HuH-7 (cell line): ENCODE measurements at places on chromosomes 11 and 22.

GRCh38 chr22:43540529-43540923 is 128.7 kb downstream of the MPPED1 start:
- no peak for DNase-seq

- no peak for DNase-seq
These were observed 2.6 kb downstream of the LAMTOR1 start for GRCh38 chr11:72100462-72100861.

- DNase-seq: no peak
These were observed 5.1 kb downstream of the DGCR2 start for GRCh38 chr22:19117111-19117512.

DNA sequence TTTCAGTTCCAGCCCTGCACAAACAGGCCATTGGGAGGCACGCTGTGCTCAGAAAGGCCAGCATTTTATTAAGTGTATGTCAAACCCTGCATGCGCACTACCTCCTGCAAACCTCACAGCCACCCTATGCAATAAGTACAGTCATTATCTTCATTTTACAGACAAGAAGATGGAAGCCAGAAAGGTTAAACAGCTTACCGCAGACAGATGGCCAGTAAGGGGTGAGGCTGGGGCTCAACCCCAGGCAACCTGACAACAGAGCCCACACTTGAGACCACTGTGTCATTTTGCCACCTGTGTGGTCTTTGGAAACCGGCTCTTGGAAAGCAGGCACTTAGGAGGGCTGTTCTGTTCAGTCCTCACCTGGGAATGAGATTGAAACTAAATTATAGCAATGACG is 142.3 kb downstream of the NXPE2 start:
- no peak for DNase-seq

DNA sequence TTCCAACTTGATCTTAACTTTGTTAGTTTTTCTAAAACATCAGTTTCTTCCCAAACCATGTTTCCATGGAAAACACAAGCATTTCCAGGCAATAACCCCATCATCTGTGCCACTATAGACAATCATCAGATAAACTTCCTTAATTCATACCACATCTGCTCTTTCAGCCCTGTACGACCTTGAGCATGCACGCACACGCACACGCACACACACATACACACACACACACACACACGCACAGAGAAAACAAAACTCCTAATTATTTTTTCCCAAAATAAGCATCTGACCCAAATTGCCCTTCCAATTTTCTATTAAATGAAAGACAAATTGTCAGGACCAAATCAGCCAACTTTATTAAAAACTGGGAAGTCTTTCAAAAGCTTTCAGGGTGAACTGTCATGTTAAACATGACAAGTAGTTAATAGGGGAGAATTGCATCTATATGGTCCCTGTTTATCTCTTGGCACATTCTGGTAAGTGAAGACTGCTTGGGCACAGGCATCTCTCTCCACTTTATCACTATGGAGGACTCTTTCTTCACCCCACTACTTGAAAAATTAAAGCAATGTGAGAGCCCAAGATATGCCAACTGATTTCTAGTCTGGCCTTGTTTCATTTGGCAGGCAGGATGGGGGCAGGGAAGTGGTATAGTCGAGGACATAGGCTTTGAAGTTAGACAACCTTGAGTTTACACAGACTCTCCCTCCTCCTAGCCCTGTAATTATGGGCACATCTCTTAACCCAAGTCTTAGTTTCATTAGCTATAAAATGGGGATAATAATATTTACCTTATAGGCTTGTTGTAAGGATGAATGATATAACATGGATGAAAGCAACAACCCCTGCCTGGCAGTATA is 15.1 kb downstream of the ADM start:
- no peak for DNase-seq

DNA sequence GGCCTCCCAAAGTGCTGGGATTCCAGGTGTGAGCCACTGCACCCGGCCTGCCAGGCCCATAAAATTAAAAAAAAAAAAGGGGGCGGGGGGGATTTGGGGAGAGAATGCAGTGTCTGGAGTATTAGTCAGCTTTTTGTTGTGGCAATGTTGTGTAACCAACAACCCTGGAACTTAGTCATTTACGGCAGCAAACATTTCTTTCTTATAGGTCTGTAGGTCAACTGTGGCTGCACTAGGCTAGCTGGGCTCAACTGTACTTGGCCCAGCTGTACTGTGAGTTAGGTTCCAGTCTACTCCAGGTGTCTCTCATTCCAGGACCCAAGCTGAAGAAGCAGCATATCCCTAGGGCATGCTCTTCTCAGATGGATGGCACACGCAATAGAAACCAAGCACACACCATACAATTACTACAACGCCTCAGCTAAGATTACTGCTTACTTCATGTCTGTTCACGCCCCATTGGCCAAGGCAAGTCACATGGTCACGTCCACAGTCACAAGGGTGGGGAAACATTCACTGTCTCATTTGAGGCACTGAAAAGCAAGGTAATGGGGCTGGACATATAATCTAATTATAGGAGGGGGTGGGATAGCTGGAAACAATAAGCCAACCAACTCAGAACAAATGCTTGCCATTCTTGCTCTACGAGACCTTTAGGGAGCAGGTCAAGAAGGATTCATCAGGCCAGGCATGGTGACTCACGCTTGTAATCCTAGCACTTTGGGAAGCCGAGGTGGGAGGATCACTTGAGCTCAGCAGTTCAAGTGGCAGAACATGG is 10.4 kb upstream of the SPINDOC start:
- no peak for DNase-seq

- DNase-seq: no peak
These were observed 8.5 kb upstream of the DENND5A start for GRCh38 chr11:9273376-9274336.

- DNase-seq: no peak
These were observed 15.2 kb upstream of the NUP160 start for GRCh38 chr11:47863189-47863897.

GRCh38 chr22:27603800-27604144 is 197.8 kb downstream of the MN1 start:
- no peak for DNase-seq

DNA sequence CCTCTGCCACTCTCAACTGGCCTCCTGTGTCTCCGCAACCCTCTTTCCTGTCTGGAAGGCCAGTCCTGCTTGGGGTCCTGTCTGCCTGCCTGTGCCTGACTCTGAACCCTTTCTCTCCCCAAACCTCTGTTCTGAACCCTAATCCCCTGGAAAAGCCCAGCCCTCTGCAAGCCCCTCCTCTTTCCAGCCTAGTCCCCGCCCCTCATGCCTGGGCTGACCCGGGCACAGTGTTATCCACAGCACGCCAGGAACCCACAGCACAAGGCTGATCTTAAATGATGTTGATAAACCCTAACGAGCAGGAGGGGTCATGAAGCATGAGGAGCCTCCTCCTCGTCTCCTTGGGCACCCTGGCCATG is at the start of gene IFITM10:
Gene IFITM10, minus strand, starts transcription at position 115 of the 359 bp plus-strand sequence. CDS start 153 bp downstream, outside the sequence.
- DNase-seq: no peak

DNA sequence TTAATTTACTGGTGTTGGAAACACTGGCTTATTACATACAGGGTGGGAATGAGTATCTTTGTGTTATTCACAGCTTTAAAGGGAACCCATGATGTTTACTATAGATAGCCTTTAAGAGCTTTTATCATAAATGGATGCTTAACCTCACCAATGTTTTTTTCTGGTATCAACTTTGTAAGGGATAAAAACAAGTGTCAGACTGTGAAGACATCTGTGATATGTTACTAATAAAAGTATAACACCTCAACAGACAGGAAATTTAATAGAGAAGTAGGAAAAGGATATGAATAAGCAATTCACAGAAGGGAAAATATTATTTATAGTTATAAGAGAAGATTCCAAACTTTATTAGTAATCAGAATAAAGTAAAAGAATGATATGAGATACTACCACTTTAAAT is 46.3 kb downstream of the ACAT1 start:
- DNase-seq: no peak

- DNase-seq: no peak
These were observed 1.3 kb upstream of the PHETA2 start for GRCh38 chr22:42072606-42073330.

GRCh38 chr11:116692318-116693101 is 80.3 kb downstream of the BUD13 start:
- DNase-seq: no peak

- DNase-seq: no peak
These were observed 429 bp downstream of the SLC39A13 start for GRCh38 chr11:47408598-47409439.

GRCh38 chr11:44731685-44732430 is 5.1 kb downstream of the TSPAN18 start:
- no peak for DNase-seq

DNA sequence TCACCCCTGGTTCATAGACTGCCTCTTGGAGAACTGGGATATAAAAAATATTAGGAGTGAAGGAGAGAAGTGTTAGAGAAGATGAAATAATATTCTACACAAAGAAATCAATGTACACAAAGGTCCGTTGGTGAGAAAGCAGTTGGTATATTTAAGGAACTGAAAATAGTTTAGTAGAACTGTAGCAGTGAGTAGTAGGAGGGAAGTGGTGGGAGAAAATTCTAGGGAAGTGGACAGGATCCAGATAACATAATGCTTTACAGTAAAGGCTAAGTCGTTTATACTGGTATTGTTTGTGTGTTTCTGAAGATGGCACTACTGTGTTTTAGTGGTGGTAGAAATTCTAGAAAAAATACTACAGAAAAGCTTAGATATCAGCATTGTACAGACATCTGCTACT is 120.8 kb upstream of the CHORDC1 start:
- DNase-seq: no peak

DNA sequence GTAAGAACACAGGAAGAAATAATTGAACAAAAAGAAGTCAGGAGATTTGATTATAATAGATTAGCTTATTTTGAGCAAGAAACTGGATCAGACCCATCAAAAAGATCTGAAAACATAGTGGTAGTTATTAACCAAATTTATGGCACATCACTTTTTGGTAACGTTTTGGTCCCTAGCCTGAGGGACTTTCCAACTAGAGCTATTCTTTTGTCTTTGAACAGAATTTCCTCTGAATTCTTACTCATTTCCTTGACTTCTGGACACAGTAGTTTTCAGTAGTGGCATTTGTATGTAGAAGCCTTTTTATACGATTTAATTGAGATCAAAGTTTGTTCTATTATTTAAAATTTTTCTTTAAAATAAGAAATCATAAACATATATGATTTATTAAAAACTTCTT is 96.5 kb upstream of the PDGFD start:
- no peak for DNase-seq

GRCh38 chr22:43616645-43617044 is 195.5 kb downstream of the EFCAB6 start:
- no peak for DNase-seq

DNA sequence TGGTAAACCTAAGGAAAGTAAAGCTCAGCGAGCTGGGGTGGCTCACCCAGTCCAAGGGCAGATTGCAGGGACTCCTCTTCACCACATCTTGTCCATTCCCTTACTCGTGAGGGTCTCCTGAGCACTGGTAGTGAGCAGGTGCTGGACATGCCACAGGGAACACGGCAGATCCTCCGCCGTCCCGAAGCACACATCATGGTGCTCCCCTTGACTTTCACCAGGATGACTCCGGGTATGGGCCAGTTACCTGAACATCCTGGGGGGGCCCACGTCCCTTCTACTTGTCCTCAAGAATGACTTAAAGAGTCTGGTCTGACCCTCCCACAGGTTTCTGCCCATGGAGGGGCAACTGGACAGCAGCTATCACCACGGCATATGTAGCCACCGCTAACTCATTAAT is 8.0 kb upstream of the SF1 start:
- DNase-seq: no peak

DNA sequence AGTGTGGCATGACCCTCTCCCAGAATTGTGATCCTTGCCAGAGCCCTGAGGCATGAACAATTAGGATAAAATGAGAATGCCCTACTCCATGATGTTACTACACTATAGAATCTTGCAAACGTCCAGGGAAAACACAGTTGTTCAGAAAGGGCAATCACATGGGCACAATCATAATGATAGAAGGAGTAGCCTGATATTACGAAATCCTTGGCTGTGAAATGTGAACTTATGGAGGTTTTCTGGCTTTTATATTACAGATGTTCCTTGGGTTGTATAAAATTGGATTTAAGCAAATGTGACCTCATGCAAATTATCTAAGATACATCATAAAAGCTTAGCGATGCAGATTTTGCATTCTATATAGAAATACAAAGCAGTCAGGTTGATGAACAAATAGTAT is 29.4 kb upstream of the TPH1 start:
- DNase-seq: no peak

GRCh38 chr11:119315131-119316015 is 1.6 kb downstream of the MCAM start:
- DNase-seq: no peak

DNA sequence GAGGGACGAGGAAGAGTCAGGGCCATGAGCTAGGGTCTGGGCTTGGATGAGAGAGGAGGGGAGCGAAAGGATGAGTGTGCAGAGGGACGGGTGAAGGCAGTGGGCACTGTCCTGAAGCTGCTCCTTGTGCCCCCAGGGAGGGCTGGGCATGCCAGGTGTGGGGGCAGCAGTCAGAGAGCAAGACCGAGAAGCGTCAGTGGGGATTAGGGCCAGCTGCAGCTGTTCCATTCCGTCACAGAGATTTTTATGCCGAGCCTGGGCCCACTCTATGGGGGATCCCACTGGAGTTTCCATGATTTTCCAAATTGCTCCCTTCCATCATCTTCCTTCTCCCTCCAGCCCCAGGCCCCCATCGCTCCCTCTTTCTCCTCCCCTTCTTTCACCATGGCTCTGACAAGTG is 93.2 kb downstream of the NECTIN1 start:
- no peak for DNase-seq

DNA sequence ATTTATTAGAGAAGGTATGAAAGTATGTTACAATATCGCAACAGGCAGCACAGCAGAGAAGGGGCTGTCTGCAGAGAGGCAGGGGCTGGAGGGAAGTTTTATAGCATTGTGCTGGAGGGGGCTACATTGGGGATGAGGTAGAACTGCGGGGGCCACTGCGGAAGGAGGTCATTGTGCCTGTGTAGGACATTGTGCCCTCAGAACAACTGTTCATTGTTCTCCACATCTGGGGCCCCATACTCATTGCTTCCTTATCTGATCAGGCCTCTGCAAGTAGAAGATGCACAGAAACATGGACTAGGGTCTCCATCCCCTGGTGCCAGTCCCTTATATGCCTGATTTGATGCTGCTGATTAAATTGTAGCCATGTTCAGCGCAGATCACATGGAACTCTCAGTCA is 12.1 kb downstream of the NADSYN1 start:
- no peak for DNase-seq

GRCh38 chr11:132790466-132790865 is 741.8 kb downstream of the OPCML start:
- no peak for DNase-seq

GRCh38 chr11:69141742-69142141 is 14.0 kb upstream of the SMIM38 start:
- DNase-seq: no peak

- no peak for DNase-seq
These were observed 377.6 kb downstream of the CADM1 start for GRCh38 chr11:115126515-115127208.
